ENCODE measurements at places on chromosomes 3 and 15. TPM values are rescaled to one million over a fixed set of nuclear protein-coding genes. Genes with fewer than 3 reads are reported as not detected.

DNA sequence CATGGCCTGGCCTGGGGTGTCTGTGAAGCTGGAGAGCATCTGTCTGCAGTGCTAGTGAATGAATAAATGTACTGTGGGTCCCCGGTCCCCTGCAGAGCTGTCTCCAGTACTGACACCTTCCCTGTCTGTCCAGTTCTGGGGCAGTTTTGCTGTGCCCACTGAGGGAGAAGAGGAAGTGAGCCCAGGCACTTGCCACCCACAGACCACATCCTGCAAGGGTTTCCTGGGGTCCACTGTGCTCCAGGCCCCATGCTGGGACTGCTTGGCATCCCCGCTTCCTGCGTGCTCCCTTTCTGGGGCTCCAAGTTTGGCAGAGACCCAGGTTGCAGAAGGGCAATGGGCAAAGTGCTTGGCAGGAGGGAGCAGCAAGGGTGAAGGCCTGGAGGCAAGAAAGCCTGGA is 4.9 kb upstream of the SLC6A6 start:
- no peak overlapping the region for H3K27ac ChIP-seq
- no peaks in the 10 kb centered on the region for H3K36me3 ChIP-seq
- no peak for DNase-seq
- no peaks in the 10 kb centered on the region for H3K27me3 ChIP-seq
- no peak overlapping the region for H3K4me3 ChIP-seq

DNA sequence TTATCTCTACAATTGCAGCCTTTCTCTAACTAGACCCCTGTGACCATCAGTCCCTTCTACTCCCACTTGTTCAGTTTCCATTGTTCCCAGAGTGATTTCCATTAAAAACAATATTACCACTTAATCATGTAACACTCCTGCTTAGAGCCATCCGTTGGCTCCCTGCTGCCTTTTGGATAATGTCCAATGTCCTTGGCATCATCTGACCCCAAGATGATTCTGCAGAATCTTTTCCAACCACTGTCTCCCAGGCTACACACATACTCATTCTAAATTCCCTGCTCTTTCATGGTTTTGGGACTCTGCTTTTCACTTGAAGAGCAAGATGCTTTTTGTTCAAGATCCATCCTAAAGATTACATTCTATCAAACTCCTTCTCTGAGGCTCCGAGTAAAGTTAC is 7.1 kb downstream of the KCNH8 start:
- no peak overlapping the region for H3K4me3 ChIP-seq
- H3K27ac ChIP-seq = no peak overlapping the region
- H3K4me1 ChIP-seq = no peaks in the 10 kb centered on the region

DNA sequence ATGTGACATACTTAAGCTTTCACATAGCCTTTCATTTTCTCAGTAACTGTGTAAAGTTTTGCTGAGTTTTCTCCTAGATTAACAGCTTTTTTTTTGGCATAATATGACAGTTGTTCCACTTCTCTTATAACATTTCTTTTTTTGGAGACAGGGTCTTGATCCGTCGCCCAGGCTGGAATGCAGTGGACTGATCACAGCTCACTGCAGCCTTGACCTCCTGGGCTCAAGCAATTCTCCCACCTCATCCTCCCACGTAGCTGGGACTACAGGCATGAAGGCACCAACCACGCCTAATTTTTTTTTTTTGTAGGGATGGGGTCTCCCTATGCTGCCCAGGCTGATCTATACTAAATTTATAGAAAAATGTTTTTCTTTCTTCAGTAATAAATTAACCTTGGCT is 30.1 kb downstream of the DLG1 start:
- no peaks in the 10 kb centered on the region for H3K27me3 ChIP-seq
- no peak overlapping the region for H3K27ac ChIP-seq
- no peaks in the 10 kb centered on the region for H3K4me1 ChIP-seq

- no peaks in the 10 kb centered on the region for H3K27me3 ChIP-seq
- DNase-seq = no peak
- H3K36me3 ChIP-seq = no peaks in the 10 kb centered on the region
Observed at GRCh38 chr3:37700466-37701248, 161.0 kb upstream of the CTDSPL start.

ARPP19 gene
- 274 TPM for total RNA-seq

ST3GAL6 gene
- 6.1 TPM for total RNA-seq

KLHL40 gene
- not detected for total RNA-seq

C3orf49 gene
- not detected for total RNA-seq

CHRNA3 gene
- 2.1 TPM for total RNA-seq

Measured in H1 (cell line).